ENCODE measurements at places on chromosomes 2 and 18.

DNA sequence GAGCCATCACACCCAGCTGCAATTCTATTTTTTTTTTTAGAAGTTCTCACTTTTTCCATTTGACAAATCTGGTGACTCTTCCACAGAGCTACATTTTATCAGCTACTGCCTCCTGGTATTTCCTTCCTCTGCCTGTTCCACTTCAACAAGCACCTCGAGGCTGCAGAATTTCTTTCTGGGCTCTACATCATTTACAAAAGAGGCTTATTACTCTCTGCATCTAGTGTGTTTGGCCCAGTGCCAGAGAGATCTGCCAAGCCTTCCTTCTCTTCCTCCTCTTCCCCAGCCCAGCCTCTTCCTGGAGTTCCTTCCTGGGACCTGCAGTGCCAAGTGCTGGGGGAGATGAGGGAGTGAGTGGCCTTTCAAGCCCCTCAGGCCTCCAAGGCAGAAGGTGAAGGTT is 119.6 kb upstream of the ITGA6 start:
- peak; percentile 21 for DNase-seq

DNA sequence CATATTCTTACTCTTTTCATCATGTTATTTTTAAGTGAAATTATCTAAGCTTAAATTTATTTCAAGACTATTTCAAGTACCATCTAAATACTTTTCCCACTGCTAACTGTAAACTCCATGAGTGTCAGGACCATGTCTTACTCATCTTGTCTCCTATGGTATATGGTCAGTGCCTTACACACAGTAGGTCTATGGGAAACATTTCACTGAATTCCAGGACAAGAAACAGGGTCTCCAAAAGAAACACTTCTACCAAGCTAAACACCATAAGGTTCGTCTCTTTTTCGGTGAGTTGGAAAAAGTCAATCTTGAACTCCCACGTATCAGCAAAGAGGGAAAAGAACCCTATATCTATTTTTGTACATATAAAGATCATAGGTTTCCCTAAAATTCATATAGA is 6.5 kb downstream of the SUCLG1 start:
- no peak for DNase-seq

- no peak for DNase-seq
Measured at GRCh38 chr2:37786191-37786698, 114.8 kb upstream of the CDC42EP3 start.

DNA sequence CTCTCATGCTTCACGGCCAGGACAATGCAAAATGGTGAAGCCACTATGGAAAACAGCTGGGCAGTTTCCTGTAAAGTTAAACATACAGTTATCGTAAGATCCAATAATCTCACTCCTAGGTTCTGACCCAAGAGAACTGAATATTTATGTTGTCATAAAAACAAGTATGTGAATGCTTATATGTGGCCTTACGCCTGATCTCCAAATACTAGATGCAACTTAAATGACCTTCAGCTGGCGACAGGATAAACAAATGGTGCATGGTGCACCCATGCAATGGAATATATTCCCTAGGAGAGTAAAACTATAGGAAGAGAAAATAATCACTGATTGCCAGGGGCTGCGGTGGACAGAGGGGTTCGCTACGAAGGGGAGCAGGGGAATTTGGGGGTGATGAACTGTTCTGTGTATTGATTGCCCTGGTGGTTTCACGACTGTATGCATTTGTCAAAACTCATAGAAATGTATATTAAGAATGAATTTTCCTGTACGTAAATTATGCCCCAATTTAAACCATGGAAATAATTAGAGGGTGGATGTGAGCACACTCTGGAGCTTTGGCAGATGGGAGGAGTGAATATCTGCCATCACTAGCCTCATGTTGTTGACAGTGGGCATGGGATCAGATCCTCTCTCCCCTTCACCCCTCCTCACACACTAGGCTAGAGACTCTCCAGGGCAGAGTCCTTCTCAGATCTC is 100.8 kb upstream of the MYCN start:
- no peak for DNase-seq

GRCh38 chr2:26720322-26721114 is 28.0 kb downstream of the KCNK3 start:
- peak; percentile 29 for DNase-seq

- no peak for DNase-seq
Measured at GRCh38 chr18:77004555-77005380, 127.8 kb downstream of the MBP start.

DNA sequence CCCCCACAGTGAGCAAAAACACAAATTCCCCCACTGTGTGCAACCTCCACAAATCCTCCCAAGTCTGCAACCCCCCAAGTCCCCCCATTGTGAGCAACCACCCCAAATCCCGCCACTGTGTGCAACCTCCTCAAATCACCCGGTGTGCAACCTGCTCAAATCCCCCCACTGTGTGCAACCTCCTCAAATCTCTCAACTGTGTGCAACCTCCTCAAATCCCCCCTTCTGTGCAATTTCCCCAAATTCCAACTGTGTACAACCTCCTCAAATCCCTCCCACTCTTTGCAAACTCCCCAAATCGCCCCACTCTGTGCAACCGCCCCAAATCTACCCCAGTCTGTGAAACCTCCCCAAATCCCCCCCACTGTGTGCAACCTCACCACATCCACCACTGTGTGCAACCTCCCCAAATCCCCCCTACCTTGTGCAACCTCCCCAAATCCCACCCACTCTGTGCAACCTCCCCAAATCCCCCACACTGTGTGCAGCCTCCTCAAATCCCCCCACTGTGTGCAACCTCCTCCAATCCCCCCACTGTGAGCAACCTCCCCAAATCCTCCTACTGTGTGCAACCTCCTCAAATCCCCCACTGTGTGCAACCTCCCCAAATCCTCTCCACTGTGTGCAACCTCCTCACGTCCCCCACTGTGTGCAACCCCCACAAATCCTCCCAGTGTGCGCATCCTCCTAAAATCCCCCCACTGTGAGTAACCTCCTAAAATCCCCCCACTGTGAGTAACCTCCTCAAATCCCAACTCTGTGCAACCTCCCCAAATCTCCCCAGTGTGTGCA is 115.2 kb downstream of the TPO start:
- no peak for DNase-seq

DNA sequence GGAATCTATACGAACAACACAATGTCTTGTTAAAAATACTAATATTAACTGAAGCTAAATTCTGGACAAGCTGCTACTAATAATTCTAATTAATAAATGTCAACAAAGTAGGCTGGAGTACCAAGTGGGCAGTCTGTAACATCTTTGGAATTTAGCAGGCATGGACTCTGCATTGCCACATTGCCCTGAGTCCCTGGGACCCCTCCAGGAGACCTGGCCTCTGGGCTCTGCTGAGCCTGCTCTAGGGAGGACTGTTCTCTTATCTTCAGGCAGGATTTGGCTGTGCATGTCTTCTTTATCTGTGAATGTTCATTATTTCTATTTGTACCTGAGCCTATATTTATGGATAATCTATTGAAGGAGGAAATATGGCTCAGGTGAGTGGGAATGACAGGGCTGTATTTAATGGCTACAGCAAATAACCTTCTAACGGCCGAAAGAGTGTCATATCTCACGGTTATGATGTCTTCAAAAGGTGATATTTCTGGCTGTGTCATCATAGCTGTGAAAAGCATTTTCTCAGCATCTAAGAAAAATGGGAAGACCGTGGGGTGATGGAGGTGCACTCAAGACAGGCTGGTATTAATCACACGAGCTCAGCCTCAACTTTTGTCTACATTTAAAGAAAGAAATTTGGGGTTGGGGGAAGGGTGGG is 28.6 kb upstream of the SETBP1 start:
- DNase-seq: no peak

DNA sequence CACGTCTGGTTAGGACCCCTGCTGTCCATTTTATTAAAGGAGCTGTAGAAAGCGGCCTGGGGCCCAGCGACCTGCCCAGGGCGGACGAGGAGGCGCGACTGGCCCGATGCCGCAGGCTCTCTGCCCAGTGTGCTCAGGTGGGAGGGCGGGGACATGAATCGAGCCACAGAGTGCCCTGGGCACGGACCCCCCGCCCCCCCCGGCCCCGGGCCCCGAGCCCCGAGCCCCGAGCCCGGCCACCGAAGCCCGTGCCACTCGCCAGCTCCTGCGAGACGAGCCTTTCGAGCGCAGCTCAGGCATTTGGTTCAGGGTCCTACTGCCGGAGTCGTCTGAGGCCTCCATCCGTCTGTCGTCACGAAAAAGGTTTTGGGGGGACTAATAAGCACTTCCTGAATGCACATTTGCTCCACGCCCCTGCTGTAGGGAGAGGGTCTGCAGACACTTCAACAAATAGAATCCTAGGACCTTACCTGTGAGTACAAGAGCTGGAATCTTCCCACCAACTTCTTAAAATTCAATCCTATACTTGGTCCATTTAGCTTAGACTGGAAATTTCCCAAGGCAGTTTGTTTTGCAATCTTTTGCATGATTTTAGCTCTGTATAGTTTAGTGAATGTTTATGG is 602 bp upstream of the ADAM17 start:
- no peak for DNase-seq

DNA sequence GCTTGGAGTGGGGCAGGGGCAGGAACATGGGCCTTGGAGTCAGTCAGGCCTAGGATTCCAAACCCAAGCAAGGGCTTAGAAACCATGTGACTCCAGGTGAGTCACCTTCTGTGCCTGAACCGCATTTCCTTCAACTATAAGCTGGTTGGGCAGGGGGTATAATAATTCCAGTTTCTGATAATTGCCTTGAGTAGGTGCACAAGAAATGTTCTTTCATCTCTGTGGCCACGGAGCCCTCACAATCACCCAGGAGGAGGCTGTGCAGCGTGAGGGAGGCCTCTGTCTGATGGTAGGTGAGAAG is 112.1 kb upstream of the HAAO start:
- no peak for DNase-seq

DNA sequence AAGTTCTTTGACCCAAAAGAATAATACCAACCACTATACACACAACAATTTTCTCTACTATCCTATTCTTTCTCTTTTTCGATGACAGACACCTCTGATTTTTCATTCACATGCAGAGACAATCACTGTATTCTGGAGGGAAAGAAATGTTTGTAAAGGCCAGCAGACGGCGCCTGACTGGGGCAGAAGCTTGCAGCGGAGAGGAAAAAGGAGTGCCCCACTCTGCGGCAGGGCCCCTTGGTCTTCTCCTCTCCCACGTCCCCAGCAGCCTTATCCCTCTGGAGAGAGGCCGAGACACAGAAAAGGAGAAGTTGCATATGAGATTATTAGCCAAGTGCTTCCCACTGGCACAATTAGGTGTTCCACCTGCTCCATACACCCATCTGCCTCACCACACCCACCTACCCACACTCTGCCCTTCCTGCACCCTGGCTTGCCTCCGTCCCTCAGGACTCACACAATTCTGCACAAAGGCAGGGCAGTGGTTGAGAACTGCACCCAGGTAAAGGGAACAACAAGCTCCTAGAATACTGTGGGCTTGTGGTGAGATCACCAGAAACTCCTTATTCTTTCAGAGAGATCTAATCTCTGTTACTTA is 687.3 kb downstream of the NRXN1 start:
- DNase-seq: peak; percentile 53

DNA sequence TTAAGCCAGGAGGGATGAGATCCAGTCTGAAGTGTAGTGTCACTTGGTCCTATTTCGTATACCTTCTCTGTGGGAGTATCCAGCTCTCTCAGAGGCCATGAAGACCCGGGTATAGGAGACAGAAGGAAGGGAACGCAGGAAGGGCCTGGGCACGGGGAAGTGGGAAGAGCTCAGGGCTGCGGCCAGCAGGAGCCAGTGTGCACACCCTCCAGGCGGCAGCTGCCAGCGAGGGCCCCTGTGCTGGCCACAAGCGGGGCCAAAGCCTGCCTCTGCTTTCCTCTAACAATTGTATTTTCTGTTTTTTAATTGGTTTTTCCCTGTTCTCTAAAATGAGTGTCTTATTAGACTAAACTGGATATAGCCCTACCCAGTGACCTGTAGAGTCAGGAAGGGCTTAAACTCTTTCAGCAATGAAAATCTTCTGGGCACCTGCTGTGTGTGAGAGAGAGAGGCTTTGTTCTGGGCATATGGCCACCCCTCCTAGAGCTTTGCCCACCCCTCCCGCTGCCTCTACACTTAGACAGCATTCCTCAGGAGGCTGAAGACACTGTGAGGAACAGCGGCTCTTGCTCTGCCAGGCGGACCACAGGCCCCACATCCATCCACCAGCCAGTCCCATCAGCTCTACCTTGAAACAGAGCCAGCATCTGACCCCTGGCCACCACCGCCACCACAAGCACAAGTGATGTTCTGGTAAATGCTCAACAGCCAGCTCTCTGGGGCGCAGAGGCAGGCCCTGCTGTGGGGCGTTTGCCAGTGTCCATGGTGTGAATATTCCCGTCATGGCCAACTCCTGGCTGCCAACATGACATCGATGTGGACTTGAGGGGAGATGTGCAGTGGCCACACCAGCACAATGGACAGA is 9.5 kb downstream of the GPR17 start:
- DNase-seq: no peak

GRCh38 chr2:76467326-76467725 is 756.6 kb upstream of the GCFC2 start:
- no peak for DNase-seq

- DNase-seq: no peak
Measured at GRCh38 chr2:132845339-132845738, 175.3 kb upstream of the LYPD1 start.

GRCh38 chr2:215796140-215796855 is 217.1 kb downstream of the MREG start:
- no peak for DNase-seq

DNA sequence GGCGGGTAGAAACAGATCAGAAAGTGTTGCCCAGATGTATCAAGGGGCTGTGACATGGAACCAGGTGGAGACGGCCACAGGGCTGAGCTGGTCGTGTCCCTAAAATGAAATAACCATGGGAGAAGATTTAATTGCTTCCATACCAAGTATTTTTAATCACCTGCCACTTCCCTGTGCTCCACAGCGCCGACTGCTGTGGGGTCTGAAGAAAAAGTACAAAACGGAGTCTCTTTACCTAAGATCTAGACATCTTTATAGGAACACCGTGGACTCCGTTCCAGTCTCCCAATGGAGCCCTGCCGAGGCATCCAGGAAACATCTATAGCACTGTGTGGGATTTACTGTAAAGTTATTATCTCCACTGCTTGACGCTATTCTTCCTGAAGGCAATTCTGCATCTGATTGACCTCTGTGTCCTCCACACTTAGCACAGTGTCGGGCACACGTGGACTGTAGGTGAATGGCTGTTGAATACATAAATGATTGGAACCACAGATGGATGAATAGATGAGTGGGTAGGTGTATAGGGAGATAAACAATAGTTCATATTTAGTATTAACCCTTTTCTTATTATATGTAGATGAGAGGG is 21.6 kb upstream of the GYPC start:
- no peak for DNase-seq
